ENCODE measurements at places on chromosomes 7 and 10.

DNA sequence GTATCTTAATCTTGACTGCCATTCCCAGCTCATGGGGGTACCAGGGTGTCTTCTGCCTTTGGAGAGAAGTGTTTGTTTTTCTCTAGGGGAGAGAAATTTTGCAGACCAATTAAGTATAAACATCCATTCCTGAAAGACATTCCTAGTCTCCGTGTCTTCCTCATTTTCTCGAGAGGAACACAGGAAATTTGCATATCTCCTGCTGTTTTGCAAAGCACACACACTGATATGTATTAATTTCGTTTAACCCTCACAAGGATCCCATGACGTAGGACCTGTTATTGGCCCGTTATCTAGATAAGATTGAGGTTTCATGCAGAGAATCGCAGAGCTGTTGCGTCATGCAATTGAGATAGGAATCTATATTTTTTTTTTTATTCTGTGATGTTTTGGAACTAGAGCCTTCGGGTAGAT is 944 bp downstream of the RHBDD2 start:
- DNase-seq, result peak; percentile 42

DNA sequence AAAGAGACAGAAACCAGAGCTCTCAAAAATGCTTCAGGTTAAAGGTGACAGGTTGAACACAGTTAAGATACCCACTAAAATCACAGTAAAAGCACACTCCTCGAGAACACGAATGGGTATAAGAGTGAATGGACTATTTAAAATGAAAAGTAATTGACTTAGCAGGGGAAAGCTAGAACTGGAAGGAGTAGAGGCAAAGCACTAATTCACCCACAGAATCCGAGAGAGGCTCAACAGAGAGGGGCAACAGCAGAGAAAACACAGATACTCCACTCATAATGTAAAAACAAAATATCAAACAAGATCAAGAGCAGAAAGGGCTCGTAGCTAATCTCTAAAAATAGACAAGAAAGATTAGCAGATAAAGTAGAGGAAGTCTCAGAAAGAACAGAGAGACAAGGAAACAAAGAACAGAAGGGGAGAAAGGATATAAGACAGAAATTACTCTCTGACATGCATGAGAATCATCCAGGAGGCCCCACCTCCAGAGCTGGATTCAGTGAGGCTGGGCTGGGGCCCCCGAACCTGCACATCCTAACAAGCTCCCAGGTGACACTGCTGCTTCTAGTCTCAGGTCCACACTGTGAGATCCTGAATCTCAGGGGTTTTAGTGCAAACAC is 117.6 kb downstream of the GALNT11 start:
- DNase-seq, result no peak

- no peak for DNase-seq
These were observed 7.2 kb downstream of the CPXM2 start for GRCh38 chr10:123884351-123884906.

- DNase-seq, result peak; percentile 60
These were observed 17.6 kb downstream of the LIMK1 start for GRCh38 chr7:74101061-74101681.

GRCh38 chr7:133060004-133060403 is 21.9 kb downstream of the CHCHD3 start:
- DNase-seq, result no peak

- no peak for DNase-seq
These were observed 907.6 kb downstream of the KCNMA1 start for GRCh38 chr10:76729841-76730487.

GRCh38 chr10:3749600-3749999 is 35.4 kb downstream of the KLF6 start:
- DNase-seq, result no peak

- DNase-seq, result no peak
These were observed 13.2 kb upstream of the TAS2R60 start for GRCh38 chr7:143429770-143430698.

GRCh38 chr10:88027570-88027969 is 164.1 kb downstream of the PTEN start:
- DNase-seq, result peak; percentile 39

DNA sequence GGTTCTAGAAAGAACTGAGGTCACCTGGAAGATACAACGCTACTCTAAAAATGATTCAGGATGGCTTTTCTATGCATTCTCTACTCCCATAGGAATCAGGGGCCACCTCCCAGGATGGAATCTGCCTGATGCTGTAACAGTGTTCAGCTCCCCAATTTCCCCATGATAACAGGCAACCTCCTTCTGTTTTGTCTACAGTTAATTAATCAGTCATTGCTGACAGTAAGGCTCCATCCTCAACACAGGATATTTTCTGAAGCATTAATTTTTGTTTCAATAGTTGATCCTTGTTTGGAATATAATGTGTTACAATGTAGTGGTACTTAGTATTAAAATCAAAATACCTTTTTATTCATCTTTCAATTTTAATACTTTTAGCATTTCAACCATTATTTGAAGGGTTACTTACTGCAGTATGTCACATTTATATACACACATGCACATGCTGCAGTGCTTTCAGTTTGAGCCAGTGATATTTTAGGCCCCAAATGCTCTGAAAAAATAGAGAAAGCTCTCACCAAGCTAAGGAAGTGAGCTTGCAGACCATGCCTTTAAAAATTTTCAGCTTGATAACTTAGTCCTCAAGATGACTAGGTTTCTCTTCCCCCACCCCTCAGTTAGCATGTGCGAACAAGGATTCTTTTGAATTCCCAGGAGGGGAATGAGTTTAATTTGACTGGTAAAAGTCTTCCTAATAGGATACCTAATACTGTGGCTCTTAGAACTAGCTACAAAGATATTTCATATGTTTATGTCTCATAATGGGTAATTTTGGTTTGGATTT is 592 bp upstream of the PIK3CG start:
- DNase-seq, result no peak

Data from CD4-positive, alpha-beta T cell treated with Interferon gamma for 1 hour (primary cell).